ENCODE measurements at places on chromosomes 2 and 18.

DNA sequence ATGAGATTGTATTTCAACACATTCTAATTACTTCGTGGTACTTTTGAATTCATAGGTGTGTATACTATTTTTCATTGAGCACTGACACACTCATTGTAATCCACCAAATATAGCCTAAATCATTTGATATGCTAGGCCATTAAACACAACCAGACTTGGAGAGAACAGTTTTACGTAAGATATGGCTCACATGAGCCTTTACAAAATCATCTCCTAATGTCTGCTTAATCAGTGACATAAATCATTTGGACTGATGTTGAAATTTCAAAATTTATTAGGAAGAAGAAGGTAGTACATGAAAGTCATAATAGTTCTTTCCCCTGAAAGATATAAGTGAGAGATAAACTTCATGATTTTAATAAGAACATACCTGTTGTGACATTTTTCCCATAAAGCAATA lies 550.2 kb upstream of the LINC00305 start:
- no peak for DNase-seq

DNA sequence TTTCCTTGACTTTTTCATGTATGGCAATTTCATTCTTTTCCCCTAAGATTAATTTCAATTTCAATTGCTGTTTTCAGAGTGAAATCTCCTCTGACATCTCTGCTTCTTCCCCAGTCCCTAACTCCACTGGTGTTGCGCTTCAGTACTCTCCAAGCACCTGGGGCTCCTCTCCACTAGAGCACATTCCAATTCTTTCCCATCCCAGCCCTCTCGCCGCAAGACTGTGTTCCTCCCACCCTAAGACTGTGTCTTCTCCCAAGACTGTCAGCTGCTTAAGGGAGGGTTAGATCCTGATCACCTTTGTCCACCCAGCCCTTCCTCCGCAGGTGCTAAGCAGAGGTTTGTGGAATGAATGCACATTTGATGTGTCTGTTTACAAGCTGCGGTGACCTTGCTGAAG lies 255.7 kb upstream of the CCDC68 start:
- DNase-seq, result no peak

GRCh38 chr18:50857694-50858093 lies 21.2 kb upstream of the ME2 start:
- no peak for DNase-seq

- no peak for DNase-seq
These were observed 6.3 kb downstream of the COBLL1 start for GRCh38 chr2:164835302-164835701.

DNA sequence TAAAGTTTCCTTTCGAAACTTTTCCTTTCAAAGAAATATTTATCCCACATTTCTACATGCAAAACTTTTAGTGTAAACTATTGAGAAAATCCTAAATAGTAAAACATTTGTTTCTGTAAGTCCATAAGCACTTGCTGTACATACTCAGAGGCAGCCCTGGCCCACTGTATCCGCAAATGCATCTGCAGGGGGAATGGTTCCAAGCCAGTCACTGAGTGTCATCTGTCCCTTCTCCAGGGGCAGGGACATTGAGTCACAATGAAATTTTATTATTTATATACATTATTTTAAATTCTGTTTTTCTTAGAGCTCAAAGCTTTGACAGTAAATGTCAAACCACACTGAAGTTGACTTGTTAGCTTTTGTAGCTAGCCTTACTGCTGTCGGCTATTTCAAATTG lies 367.2 kb downstream of the MTX2 start:
- no peak for DNase-seq

DNA sequence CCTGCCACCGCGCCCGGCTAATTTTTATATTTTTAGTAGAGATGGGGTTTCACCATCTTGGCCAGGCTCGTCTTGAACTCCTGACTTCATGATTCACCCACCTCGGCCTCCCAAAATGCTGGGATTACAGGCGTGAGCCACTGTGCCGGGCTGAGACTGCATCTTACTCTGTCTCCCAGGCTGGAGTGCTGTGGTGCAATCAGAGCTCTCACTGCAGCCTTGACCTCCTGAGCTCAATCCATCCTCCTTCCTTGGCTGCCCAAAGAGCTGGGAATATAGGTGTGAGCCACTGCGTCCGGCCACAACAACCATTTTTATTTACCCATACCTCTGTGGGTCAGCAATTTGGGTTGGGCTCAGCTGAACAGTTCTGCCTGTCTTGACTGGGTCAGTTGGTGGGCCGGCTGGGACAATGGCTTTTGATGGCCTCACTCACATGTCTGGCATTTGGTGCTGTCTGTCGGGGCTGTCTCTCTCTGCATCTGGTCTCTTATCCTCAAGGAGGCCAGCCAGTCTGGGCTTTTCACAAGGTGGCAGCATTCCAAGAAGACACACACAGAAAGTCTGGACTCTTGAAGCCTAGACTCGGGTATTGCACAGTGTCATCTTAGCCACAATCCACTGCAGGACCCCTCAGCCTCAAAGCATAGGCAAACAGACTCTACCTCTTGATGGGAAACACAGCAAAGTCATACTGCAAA lies 116.8 kb upstream of the GATA6 start:
- no peak for DNase-seq
